Stimulated activated CD4-positive, alpha-beta T cell treated with anti-CD3 and anti-CD28 coated beads, Interleukin-4, amount 100 ng/mL, for 4 hours (primary cell): ENCODE measurements at places on chromosomes 6 and 20.

- DNase-seq = no peak
These were observed 51.9 kb downstream of the TRMT11 start for GRCh38 chr6:126038234-126038633.

- no peak for DNase-seq
These were observed 71.3 kb downstream of the ATRN start for GRCh38 chr20:3541887-3542721.

DNA sequence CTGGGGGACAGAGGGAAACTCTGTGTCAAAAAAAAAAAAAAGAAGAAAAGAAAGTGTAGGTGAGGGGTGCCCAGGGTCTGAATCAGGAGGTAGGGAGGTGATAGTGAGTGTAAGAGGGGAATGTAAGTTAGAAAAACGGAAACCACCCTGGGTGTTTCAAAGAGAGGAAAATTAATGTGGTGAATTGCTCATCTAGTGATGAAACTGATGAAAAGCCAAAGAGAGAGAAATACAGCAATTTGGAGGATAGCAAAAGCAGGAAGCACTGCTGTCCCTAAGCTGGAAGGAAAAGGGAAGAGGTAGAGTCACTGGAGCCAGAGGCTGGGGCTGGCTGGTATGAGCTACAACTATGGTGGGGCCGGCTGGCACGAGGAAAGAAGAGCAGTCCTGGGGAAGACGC, 85.0 kb upstream of the CEP85L start:
- no peak for DNase-seq

GRCh38 chr6:14614631-14615030, 497.1 kb downstream of the CD83 start:
- no peak for DNase-seq

- no peak for DNase-seq
These were observed 5.1 kb upstream of the EPB41L1 start for GRCh38 chr20:36149469-36149868.

DNA sequence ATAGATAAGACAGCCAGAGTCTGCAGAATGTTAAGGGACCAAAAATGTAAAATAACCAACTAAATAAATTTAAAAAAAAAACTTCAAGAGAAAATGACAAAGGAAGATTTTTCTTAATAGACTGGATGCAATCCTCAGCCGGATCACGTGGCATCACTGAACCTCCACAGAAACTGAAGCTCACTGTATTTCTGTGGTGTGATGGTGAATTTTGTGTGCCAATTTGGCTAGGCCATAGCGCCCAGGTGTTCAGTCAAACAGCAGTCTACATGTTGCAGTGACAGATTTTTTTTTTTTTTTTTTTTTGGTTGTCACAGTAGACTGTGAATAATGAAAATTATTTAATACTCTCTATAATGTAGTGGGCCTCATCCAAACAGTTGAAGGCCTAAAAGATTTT, 95.5 kb downstream of the ARHGAP18 start:
- no peak for DNase-seq

DNA sequence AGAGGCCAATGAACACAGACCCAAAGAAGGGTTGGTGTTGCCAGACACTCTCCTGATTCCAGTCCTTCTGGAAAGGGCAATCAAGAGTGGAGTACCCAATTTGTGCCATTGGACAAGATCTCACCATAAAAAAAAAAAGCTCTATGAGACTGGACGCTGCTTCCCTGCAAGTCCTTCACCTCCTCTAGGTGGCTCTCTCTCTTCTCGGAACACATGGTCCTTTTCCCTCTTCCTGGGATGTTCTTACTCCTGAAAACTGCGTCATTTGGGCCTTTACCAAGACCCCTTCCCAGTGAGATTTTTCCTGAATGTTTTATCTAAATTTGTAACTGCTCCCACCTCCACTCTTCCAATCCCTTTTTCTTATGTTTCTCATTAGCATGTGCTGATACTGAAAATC, 280.8 kb downstream of the FOXA2 start:
- DNase-seq = no peak

DNA sequence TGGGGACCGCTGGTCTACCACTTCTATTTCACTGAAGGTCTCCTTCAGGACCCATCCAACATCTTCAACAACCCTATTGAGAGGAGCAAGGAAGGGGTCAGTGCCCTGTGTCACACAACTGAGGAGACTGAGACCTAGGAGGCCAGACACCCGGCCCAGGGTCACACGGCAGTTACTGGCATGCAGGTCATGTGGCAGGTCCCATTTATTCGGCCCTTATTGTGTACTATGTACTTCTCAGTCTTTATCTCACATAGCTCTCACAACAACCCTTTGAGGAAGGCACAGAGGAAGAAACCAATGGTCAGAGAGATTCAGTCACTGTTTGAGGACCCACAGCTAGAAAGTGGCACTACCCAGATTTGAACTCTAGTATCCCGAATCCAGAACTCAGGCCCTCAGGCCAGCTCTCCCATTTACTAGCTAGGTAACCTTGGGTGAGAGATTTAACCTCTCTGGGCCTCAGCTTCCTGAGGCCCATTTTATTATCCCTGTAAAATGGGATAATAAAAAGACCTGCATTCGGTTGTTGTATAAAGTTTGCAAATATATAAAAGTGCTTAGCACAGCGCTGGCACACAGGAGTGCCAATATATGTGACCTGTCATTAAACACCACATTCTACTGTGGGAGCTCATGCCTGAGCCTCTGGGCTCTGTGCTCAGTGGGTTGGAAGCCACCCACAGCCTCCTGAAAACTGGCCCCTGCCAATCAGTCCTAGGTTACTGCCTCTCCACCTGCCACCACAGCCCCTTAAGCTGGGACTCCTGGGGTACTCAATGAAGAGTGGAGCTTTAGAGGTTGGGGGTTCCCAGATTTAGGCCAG, 15.8 kb downstream of the TFEB start:
- no peak for DNase-seq

DNA sequence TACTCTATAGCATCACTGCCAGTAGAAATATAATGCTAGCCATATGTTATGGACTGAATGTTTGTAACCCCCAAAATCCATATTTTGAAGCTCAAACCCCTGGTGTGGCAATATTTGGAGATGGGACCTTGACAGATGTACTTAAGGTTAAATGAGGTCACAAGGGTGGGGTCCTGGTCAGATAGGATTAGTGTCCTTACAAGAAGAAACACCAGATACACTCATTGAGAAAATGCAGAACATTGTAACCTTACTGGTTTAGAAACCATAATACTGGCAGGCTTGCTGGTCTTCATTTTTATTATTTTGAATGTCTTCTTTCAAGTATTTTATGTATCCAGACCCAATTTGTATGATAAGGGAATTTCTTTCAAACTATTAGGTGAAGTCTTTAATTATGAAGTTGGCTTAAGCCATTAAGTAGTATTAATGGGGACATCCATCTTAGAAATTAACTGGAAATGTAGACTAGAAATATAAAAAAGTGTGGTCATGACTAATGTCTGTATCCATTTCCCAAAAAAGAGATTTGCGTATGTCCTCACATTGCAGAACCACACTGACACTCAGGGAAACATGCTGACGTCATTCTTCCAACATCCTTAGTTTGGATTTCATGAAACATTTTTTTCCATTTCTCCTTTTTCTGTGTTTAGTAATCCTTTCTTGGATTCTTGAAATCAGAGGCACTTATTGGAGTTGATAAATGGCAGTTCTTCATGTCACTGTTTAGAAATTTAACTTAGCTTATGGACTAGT, 32.4 kb downstream of the SLC16A10 start:
- DNase-seq = no peak

DNA sequence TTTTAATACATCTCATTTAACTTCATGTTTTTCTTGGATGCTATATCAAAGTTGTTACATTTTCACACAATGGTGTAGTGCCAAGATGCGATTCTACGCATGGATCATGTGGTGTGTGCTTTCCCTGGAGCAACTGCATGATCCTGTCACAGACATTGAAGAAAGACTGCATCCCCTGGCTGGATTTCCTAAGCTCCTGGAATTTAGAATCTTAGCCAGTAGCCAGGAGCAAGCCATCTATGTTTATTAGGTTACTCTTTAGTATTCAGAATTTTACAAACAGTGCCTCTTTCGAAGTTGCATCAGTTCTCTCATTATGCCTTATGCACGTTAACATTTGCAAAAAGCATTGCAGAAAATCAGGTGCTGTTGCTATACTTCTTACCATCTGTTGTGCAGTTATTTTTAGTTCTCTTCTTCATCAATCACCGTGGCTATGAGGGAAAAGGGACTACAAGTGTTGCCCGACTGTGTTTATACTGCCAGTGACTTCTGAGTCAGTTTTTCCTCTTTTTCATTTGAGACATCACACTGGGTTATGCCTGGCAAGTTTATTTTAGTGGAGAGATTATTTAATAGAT, 584.2 kb downstream of the BCKDHB start:
- no peak for DNase-seq

DNA sequence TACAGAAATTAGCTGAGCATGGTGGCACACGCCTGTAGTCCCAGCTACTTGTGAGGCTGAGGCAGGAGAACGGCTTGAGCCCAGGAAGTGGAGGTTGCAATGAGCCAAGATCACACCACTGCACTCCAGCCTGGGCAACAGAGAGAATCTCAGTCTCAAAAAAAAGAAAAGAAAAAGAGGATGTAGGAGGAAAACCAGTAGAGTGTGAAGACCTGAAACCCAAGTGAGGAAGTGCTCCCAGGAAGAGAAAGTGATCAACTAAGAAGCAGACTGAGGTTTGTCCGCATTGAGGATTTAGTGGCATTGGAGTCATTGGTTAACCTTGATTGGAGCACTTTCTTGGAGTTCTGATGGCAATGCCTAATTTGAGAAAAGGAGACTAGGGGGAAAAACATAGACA, 20.6 kb upstream of the TASP1 start:
- no peak for DNase-seq

GRCh38 chr6:13152764-13153163, 175.6 kb downstream of the TBC1D7 start:
- DNase-seq = no peak

DNA sequence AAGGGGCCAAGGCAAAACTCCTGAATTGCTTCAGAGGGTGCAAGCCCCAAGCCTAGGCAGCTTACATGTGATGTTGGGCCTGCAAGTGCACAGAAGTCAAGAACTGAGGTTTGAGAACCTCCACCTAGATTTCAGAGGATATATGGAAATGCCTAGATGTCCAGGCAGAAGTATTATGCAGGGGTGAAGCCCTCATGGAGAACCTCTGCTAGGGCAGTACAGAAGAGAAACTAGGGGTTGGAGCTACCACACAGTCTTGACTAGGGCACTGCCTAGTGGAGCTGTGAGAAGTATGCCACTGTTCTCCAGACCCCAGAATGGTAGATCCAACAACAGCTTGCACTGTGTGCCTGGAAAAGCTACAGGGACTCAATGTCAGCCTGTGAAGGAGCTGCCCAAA, 179.7 kb upstream of the GJE1 start:
- DNase-seq = no peak

DNA sequence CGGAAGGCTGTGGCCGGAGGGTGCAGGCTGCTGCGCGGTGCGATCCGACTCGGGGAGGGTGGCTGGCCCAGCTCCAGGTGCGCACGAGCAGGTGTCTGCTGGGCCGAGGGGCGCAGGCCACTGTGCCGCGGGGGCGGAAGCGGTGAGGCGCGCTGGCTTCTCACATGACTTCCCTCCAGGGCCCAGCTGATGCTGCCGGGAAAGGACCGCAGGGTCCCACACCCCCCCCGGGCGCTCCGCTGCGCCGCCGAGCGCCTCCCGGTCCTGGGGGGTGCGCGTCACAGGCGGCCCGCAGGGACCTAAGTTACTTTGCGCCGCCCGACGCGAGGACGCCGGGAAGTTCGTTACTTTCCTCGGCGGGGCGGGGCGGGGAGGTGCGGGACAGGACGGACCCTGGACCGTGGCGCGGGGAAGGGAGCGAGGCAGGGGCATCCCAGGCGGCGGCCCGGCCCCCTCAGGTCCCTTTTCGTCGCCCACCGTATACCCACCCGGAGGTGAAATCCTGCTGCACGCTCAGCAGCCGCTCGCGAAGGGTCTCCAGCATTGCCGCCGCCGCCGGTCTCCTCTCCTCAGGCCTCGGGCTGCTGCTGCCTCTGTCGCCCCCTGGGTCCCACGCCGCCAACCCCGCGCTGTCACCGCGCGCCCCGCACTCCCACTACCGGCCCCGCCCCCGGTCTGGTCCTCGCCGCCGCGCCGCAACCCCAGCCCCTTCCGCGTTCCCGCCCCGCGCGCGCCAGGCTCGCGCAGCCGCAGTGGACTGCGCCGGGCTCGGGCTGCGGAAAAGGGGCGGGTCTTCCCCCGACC, at the start of gene DTNBP1:
TSS of gene DTNBP1 (minus strand) at position 703 of the 804 bp plus-strand sequence. CDS start at position 544, 159 bp downstream.
- peak; percentile 83 for DNase-seq

- no peak for DNase-seq
These were observed 624 bp downstream of the RBBP8NL start for GRCh38 chr20:62426699-62427131.

DNA sequence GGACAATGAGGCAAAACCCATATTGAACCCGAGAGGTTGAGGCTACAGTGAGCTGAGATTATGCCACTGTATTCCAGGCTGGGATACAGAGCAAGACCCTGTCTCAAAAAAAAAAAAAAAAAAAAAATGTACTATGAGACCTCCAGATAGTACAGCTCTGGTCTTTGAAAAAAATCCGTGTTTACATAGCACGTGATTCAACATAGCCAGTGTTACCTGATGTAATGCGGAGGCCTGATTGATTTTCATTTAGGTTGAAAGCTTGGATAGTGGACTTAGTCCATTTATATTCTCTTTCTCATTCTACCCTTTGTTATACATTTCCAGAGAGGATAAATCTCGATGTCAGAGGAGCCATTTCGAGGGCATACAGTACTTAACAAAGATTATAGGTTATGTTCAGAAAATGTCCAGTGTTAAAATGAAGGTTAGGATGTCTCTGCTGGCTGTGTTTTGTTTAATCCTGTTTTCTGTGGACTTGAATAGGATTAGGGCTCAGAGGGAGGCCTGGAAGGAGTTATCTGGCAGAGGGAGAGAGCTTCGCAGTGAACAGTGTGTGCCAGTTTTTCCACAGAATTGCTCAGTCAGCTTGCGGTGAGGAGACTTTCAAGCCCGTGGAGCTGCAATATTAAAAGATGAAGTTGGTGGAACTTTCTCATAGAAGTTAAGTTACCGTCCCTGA, 33.9 kb upstream of the BCLAF1 start:
- no peak for DNase-seq

GRCh38 chr20:39810309-39810708, 848.2 kb downstream of the DHX35 start:
- no peak for DNase-seq

DNA sequence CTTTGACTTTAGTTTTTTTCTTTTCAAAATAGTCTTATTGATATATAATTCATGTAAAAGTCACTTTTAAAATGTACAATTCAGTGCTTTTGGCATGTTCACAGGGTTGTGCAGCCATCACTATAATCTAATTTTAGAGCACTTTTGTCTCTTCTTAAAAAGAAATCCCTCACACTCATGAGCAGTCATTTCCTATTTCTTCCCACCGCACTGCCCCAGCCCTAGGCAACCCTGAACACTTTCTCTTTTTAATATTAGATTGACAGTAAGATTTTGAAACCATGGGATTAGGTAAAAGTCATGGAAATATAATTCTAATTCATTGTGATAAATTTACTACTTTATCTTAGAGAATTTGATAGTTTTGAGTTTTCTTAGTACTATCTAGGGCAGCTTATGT, 309.4 kb downstream of the UTRN start:
- DNase-seq = no peak

- DNase-seq = no peak
These were observed 1.8 kb downstream of the TIAM2 start for GRCh38 chr6:154996841-154997311.

- no peak for DNase-seq
These were observed 7.1 kb upstream of the NPBWR2 start for GRCh38 chr20:64114356-64114971.

- DNase-seq = no peak
These were observed 16.2 kb downstream of the FRS3 start for GRCh38 chr6:41763470-41763869.
